Memory B cell (primary cell): ENCODE measurements at places on chromosomes 13 and 19.

GRCh38 chr19:1156305-1156801, 17.7 kb downstream of the SBNO2 start:
- H3K36me3 ChIP-seq: peaks cover 2% of the 10 kb centered on the region
- H3K4me3 ChIP-seq: no peak overlapping the region
- no peaks in the 10 kb centered on the region for H3K27me3 ChIP-seq
- peaks cover 2% of the 10 kb centered on the region for H3K4me1 ChIP-seq

DNA sequence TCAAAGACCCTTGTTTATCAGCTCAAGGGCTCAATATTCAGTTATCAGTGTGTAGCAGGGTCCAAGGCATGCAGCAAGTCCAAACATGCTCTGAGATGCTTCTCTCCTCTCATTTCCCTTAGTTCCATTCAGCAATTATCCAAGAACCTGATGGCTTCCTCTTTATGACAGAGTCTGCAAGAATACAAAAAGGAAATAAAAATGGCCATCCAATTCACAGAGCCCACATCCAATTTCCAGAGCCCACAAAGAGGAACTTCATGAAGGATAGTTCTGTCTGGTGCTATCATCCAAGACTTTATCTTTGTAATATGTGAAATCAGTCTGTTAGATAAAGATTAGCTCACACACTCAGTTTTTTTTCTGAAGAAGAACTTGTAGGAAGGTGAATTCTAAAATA, 217.2 kb downstream of the LACC1 start:
- no peak for DNase-seq
- no peaks in the 10 kb centered on the region for H3K4me1 ChIP-seq
- H3K27me3 ChIP-seq: peaks cover 8% of the 10 kb centered on the region
- H3K27ac ChIP-seq: no peak overlapping the region
- H3K36me3 ChIP-seq: no peaks in the 10 kb centered on the region

- no peaks in the 10 kb centered on the region for H3K36me3 ChIP-seq
- H3K27me3 ChIP-seq: no peaks in the 10 kb centered on the region
- peak overlapping the region; percentile 84 for H3K27ac ChIP-seq
- DNase-seq: no peak
- H3K4me3 ChIP-seq: no peak overlapping the region
These were observed 1.4 kb downstream of the NWD1 start for GRCh38 chr19:16721051-16721450.

DNA sequence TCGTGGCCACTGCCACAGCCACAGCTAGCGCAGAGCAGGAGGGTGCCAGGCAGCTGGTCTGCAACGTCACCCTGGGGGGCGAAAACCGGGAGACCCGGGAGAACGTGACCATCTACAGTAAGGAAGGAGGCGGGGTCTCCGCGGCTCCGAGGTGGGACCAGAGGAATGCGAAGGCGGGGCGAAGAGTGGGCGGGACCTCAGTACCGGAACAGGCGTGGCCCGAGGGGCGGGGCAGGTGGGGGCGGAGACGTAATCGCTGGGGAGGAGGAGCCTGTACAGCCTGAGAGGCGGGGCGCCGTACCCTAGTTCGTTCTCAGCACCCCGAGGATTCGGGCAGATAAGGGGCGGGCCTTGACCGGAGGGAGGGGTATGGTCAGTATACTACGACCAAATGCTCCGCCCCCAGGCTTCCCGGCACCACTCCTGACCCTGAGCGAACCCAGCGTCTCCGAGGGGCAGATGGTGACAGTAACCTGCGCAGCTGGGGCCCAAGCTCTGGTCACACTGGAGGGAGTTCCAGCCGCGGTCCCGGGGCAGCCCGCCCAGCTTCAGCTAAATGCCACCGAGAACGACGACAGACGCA, 2.5 kb downstream of the ICAM5 start:
- peak overlapping the region; percentile 85 for H3K27ac ChIP-seq
- H3K4me1 ChIP-seq: peaks cover 39% of the 10 kb centered on the region
- DNase-seq: peak; percentile 45
- H3K36me3 ChIP-seq: no peaks in the 10 kb centered on the region
- peaks cover 27% of the 10 kb centered on the region for H3K27me3 ChIP-seq
- peak overlapping the region; percentile 81 for H3K4me3 ChIP-seq

GRCh38 chr19:49802836-49803528, 10.1 kb downstream of the FUZ start:
- no peak overlapping the region for H3K4me3 ChIP-seq
- H3K4me1 ChIP-seq: peaks cover 6% of the 10 kb centered on the region
- no peak for DNase-seq
- H3K27ac ChIP-seq: no peak overlapping the region

DNA sequence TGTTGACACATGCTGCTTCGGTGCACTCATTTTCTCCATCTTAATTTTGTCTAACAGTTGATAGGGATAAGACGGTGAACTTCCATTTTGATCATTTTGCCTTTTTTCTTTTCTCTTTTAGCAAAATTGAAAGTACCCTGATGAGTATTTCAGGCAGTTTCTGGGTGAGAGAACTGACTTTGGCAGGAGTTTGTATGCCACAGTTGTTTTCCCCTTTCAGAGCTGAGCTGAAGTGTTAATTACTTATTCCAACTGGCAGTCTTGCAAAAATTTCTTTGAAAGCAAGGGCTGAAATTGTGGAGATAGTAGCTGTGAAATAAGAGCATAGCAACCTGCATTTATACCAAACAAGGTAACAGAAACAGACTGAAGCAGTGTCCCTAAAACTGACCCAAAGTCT, 180.2 kb downstream of the SLITRK5 start:
- no peak overlapping the region for H3K4me3 ChIP-seq
- DNase-seq: no peak
- no peak overlapping the region for H3K27ac ChIP-seq
- no peaks in the 10 kb centered on the region for H3K27me3 ChIP-seq
- H3K4me1 ChIP-seq: no peaks in the 10 kb centered on the region
- H3K36me3 ChIP-seq: no peaks in the 10 kb centered on the region

- no peaks in the 10 kb centered on the region for H3K36me3 ChIP-seq
- H3K27me3 ChIP-seq: peaks cover 8% of the 10 kb centered on the region
- no peak overlapping the region for H3K27ac ChIP-seq
- H3K4me3 ChIP-seq: no peak overlapping the region
- DNase-seq: no peak
These were observed 103.0 kb downstream of the DNAJC15 start for GRCh38 chr13:43126420-43126819.

GRCh38 chr19:47231215-47232054, 436 bp upstream of the BBC3 start:
- peaks cover 14% of the 10 kb centered on the region for H3K4me1 ChIP-seq
- peak overlapping the region; percentile 24 for H3K27ac ChIP-seq
- H3K4me3 ChIP-seq: peak overlapping the region; percentile 74
- peak; percentile 89 for DNase-seq
- H3K27me3 ChIP-seq: no peaks in the 10 kb centered on the region
- H3K36me3 ChIP-seq: no peaks in the 10 kb centered on the region

DNA sequence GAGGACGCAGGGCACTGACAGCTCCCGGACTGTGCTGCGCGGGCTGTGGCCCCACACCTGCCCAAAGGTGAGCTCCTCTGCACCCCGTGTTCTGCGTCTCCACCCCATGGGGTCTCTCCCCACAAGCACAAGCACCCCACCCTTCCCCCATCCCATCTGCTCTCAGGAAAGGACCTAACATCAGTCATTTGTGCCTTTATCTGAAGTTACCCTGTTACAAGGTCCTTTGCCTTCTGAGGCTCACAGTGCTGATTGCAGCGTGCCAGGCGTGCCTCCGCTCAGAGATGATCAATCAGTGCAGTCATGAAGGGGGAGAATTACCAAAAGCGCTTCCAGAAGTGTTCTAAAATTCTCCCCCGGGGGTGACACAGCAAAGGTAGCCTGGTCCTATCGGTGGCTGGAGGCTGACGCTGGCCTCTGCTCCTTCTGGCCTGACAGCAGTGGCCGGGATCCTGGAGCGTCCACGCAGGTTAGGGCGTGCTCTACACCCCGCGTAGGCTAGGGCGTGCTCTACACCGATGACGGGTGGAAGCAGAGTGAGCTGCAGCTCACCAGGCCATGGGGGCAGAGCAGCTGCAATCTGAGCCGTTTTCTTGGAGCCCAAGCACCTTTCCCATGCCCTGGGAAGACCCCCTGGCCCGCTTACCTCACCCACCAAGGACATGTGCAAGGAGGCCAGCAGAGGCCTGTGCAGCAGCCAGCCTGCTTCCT, 84.7 kb upstream of the TM9SF2 start:
- DNase-seq: no peak
- peaks cover 17% of the 10 kb centered on the region for H3K4me1 ChIP-seq
- no peaks in the 10 kb centered on the region for H3K36me3 ChIP-seq
- no peaks in the 10 kb centered on the region for H3K27me3 ChIP-seq
- H3K27ac ChIP-seq: no peak overlapping the region

- H3K4me1 ChIP-seq: no peaks in the 10 kb centered on the region
- DNase-seq: no peak
- H3K27me3 ChIP-seq: no peaks in the 10 kb centered on the region
- peaks cover 17% of the 10 kb centered on the region for H3K36me3 ChIP-seq
- no peak overlapping the region for H3K4me3 ChIP-seq
These were observed 195.1 kb downstream of the VWA8 start for GRCh38 chr13:41765813-41766212.

- no peaks in the 10 kb centered on the region for H3K27me3 ChIP-seq
- H3K4me3 ChIP-seq: no peak overlapping the region
- H3K27ac ChIP-seq: no peak overlapping the region
- H3K4me1 ChIP-seq: peaks cover 23% of the 10 kb centered on the region
- DNase-seq: no peak
- H3K36me3 ChIP-seq: peaks cover 7% of the 10 kb centered on the region
These were observed 49.3 kb downstream of the DLEU7 start for GRCh38 chr13:50794226-50794625.

- peaks cover 6% of the 10 kb centered on the region for H3K4me1 ChIP-seq
- no peaks in the 10 kb centered on the region for H3K36me3 ChIP-seq
- peaks cover 9% of the 10 kb centered on the region for H3K27me3 ChIP-seq
- no peak overlapping the region for H3K4me3 ChIP-seq
- no peak overlapping the region for H3K27ac ChIP-seq
These were observed 6.3 kb downstream of the TSHZ3 start for GRCh38 chr19:31342926-31343325.

GRCh38 chr13:91491980-91492379, 93.6 kb downstream of the GPC5 start:
- no peak for DNase-seq
- H3K4me1 ChIP-seq: no peaks in the 10 kb centered on the region
- H3K4me3 ChIP-seq: no peak overlapping the region
- H3K27me3 ChIP-seq: peaks cover 1% of the 10 kb centered on the region
- H3K36me3 ChIP-seq: no peaks in the 10 kb centered on the region

GRCh38 chr19:4374498-4375163, 25.7 kb downstream of the SH3GL1 start:
- peak overlapping the region; percentile 74 for H3K4me3 ChIP-seq
- no peaks in the 10 kb centered on the region for H3K36me3 ChIP-seq
- no peaks in the 10 kb centered on the region for H3K27me3 ChIP-seq

DNA sequence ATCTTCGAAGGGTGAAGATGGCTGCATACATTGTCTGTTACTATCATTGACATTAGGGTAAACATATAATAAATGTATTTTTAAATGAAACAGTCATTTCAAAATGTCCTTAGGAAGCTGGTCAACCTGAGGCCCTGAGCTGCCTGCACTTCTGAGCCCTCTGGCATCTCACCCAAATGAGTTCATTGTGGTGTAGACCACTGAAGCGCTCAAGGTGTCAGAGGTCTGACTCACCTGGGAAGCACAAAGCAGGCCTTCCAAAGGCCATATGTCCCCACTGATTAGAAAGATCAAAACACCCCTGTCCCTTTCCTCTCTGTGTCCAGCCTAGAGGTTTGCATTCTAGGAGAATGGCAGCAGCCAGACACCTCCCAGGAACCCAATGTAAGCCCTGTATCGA, 59.6 kb downstream of the COL4A2 start:
- no peaks in the 10 kb centered on the region for H3K36me3 ChIP-seq
- no peaks in the 10 kb centered on the region for H3K4me1 ChIP-seq

DNA sequence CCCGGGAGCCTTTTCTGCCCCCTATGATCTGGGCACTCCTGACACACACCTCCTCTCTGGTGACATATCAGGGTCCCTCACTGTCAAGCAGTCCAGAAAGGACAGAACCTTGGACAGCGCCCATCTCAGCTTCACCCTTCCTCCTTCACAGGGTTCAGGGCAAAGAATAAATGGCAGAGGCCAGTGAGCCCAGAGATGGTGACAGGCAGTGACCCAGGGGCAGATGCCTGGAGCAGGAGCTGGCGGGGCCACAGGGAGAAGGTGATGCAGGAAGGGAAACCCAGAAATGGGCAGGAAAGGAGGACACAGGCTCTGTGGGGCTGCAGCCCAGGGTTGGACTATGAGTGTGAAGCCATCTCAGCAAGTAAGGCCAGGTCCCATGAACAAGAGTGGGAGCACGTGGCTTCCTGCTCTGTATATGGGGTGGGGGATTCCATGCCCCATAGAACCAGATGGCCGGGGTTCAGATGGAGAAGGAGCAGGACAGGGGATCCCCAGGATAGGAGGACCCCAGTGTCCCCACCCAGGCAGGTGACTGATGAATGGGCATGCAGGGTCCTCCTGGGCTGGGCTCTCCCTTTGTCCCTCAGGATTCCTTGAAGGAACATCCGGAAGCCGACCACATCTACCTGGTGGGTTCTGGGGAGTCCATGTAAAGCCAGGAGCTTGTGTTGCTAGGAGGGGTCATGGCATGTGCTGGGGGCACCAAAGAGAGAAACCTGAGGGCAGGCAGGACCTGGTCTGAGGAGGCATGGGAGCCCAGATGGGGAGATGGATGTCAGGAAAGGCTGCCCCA, 8.5 kb upstream of the CEACAM7 start:
- no peaks in the 10 kb centered on the region for H3K36me3 ChIP-seq
- H3K4me1 ChIP-seq: peaks cover 4% of the 10 kb centered on the region
- DNase-seq: no peak
- H3K27me3 ChIP-seq: peaks cover 27% of the 10 kb centered on the region

GRCh38 chr19:49340069-49340864, 5.1 kb downstream of the CD37 start:
- H3K36me3 ChIP-seq: peaks cover 54% of the 10 kb centered on the region
- H3K27me3 ChIP-seq: no peaks in the 10 kb centered on the region
- peak overlapping the region; percentile 91 for H3K27ac ChIP-seq
- DNase-seq: peak; percentile 84
- peak overlapping the region; percentile 85 for H3K4me3 ChIP-seq
- H3K4me1 ChIP-seq: peaks cover 61% of the 10 kb centered on the region

DNA sequence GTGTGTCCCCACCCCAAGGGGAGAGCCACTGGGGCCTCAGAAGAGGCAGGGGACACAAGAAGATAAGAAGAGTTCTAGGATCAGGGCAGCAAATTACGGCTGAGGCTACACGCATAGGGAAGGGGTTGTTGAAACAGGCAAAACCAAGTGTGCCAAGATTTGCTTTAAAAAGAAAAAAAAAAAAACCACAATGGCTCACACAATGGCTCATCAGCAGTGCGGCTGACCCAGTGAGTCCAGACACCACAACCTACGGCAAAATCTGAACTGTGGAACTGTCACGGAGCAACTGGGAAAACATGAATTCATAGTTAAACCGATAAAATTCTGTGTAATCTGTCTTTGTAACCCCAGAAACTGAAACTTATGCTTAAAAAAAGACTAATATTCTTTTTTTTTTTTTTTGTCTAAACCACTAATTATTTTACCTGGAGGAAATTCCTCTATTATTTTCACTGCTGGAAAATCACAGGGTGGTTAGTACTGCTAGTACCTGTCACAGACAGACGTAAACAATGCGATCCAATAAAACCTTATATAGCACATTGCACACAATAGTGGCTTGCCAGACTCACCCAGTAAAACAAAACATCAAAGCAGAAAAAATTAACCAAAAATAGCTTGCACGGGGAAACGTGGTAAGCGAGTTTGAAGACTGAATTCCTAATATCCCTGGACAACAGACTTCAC, 325.4 kb upstream of the TSHZ3 start:
- H3K27me3 ChIP-seq: no peaks in the 10 kb centered on the region
- no peak overlapping the region for H3K27ac ChIP-seq
- no peak for DNase-seq
- no peaks in the 10 kb centered on the region for H3K36me3 ChIP-seq

GRCh38 chr19:35879770-35880317, 11.5 kb downstream of the APLP1 start:
- peaks cover 19% of the 10 kb centered on the region for H3K27me3 ChIP-seq
- H3K4me1 ChIP-seq: peaks cover 11% of the 10 kb centered on the region
- peaks cover 2% of the 10 kb centered on the region for H3K36me3 ChIP-seq
- no peak overlapping the region for H3K27ac ChIP-seq
- no peak for DNase-seq
